ENCODE measurements at places on chromosomes 7 and 10. TPM values are rescaled to one million over a fixed set of nuclear protein-coding genes. Genes with fewer than 3 reads are reported as not detected.

The TRIM50 gene
- total RNA-seq, result 0.55 TPM

DNA sequence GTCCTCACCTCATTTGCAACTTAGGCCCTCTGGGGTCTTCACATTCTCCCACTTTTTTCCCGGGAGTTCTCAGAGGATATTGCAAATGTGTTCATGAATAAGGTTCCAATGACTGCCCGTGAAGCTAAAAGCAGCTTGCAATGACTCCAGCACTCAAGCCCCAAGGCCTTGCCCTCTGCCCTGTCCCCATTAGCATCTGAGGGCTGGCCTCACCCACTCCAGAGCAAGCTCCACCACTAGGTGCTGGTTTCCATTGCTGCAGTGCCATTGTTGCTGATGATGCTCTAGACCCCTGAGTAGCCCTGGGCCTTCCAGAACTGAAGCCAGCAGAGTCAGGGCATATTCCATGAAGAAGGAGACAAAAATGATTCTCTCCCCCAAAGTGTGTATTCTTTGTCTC lies 236.8 kb downstream of the DYNC1I1 start:
- no peak for DNase-seq

The COG5 gene
- 31.6 TPM for total RNA-seq

- DNase-seq, result no peak
Observed at GRCh38 chr7:15252181-15252580, 309.6 kb downstream of the AGMO start.

GRCh38 chr7:100190048-100190711 lies 12.5 kb downstream of the STAG3 start:
- DNase-seq, result no peak

The PLXNA4 gene
- total RNA-seq, result 3.1 TPM

The HKDC1 gene
- 5.6 TPM for total RNA-seq

GRCh38 chr10:73875139-73875475 lies 752 bp upstream of the CAMK2G start:
- DNase-seq, result no peak

The RBAK gene
- 14.7 TPM for total RNA-seq

All from upper lobe of left lung (tissue), 6 donors.